ENCODE measurements at places on chromosomes 16 and 17.

- DNase-seq = no peak
Measured at GRCh38 chr16:2840914-2841313, 10.8 kb downstream of the ZG16B start.

DNA sequence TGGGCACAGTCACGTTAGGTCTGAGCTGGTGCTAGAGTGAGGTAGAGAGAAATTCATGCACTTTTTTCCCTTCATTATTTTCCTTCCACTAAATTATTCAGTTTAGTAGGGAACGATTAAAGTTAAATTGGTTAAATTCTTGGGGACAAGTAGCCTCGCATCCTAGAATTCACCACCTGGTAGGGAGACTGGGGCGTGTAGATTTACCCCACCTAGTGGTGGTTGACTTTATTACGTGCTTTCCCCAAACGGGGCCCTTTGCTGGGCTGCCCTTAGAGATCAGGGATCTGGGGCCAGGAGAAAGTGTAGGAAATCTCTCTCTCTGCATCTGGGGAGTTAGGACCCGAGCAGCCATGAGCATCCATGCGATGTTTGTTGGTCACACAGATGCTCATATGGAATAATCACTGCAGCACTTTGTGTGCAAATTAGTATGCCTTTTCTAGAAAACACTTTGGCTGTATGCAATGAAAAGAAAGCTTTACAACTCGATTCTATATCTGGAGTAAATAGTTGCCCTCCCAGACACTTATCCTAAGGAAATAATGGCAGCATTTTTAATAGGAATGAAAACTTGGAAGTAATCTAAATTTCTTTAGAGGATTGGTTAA lies 107.0 kb downstream of the PLCG2 start:
- DNase-seq = peak; percentile 11

DNA sequence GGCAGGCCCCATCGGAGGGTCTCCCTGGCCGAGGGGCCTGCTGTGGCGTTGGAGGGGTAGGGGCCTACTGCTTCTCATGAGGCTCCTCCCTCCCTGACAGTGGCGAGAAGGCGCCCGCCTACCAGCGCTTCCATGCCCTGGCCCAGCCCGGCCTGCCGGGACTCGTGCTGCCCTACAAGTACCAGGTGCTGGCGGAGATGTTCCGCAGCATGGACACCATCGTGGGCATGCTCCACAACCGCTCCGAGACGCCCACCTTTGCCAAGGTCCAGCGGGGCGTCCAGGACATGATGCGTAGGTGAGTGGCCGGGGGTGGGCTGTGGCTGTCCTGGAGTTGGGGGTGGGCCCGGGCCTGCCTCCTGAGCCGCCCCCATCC lies 1.7 kb downstream of the CDT1 start:
- no peak for DNase-seq

GRCh38 chr17:9809409-9809808 lies 12.5 kb downstream of the GSG1L2 start:
- no peak for DNase-seq

- no peak for DNase-seq
Measured at GRCh38 chr17:65177901-65178300, 40.7 kb downstream of the RGS9 start.

DNA sequence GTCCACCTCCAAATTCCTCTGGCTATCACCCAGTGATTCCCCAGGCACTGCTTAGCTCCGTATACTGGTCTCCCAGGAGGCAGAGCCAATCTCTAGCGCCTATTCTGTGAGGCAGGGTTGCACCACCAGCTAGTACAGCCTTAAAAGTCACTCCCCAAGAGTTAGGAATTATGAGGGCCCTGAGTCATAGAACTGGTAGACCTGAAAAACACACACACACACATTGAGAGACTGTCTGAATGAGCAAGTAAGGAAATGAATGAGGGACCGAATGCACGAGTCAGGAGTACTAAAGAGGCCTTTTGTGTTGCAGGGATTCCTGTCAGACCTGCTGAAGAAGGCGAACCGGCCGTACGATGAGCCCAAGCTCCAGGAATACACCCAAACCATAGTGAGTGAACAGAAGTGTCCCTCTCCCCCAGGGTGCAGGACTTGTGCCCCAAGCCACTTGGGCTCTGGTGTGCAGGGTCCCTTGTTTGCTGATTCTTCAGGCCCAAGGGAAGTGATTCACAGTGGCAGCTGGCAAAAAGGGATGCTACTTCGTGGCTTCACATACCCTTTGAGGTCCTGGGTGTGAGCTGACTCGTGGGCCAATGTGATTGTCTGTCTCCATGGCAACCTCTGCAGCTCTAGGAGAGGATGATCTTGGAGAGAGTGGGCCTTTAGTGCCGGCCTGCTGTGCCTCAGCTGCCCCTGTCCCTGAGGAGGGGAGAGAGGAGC lies 24.7 kb downstream of the CALB2 start:
- no peak for DNase-seq

- no peak for DNase-seq
Measured at GRCh38 chr17:49949634-49950033, 19.4 kb upstream of the DLX4 start.

GRCh38 chr17:5485270-5486205 lies at the start of gene DERL2:
Gene DERL2, minus strand, starts transcription at chr17:5486178. Its CDS starts 17 bp downstream, at chr17:5486161.
- DNase-seq = peak; percentile 11

DNA sequence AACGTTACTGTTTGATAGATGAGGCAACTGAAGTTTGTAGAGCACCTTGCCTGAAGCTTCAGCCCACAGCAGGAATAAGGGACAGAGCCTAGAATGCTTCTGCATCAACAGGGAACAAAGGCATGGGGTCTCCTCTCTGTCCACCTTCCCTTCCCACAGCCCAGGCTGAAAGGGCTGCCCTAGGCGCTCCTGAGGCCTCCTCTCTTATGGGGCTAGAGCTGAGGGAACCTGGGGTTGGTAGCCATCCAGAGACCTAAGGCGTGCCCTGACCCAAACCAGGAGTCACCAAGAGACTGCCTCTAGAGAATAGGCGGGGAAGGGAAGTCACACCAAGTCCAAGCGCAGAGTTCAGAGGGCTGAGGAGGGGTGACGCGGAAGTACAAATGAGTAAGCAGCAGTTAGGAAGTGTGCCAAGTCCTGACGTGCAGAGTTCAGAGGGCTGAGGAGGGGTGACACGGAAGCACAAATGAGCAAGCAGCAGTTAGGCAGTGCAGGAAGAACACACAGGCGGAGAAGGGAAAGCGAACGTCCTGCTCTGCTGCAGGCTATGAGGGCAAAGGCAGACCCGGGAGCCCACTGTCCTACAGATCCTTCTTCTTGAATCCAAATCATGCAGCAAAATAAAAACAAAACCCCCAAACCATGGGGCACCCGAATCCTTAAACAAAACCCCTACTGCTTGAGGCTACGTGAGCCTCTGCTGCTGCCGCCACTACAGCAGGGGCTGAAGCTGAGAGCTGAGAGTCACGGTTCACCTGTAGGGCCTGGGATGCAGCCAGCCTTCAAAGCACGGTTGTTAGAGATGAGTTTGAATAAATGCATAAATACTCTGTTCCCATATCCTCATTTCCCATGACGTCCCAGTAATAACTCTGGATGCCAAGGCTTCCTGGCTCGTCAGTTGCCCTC lies 2.7 kb upstream of the SPG7 start:
- DNase-seq = no peak

DNA sequence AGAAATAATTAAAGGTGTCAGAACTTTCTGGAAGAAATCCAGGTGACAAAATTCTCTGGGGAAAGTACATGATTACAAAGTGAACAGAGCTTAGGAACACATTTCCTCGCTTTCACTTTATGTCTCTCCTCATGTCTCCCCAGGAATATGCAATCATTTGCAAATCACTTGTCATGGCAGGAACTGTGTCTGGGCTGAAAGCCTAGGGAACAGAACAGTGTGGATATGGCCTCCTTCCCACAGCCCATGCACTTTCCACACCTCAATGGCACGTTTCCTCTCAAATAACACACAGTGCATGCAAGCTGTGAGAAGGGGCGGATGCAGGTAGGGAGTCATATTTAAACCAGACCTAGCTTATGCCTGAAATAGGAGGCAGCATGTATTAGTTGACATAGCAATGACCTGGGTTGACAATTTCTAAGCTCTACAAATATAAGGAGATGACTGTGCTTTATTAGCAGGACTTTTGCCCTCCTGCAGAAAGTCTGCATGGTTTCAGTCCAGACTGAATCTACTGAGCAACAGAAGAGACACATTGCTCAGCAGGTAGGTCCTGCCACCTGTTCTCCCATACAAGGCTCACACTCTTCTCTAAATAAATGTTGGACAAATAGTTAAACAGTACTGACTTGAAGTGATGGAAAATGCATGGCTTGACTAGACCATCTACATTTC lies 236.0 kb upstream of the ELAC2 start:
- DNase-seq = no peak

DNA sequence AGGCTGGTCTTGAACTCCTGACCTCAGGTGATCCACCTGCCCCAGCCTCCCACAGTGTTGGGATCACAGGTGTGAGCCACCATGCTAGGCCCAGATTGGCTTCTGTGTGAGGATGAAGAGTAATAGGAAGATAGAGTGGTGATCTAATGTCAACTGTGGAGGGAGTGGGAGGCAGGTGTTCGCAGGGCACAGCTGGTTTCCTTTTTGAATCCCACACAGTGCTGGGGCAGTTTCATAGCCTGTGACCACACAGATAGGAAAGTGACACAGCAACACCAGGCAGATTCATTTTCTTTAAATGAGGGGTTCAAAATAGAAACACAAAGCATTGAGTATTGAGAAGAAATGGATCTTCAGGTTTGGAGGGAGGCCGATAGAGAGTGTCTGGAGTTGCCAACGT lies 540.3 kb downstream of the WWOX start:
- peak; percentile 70 for DNase-seq
